ENCODE measurements at places on chromosomes 5 and 9. TPM values are rescaled to one million over a fixed set of nuclear protein-coding genes. Genes with fewer than 3 reads are reported as not detected.

- DNase-seq: no peak
Observed at GRCh38 chr5:56317923-56318561, 84.9 kb upstream of the ANKRD55 start.

DNA sequence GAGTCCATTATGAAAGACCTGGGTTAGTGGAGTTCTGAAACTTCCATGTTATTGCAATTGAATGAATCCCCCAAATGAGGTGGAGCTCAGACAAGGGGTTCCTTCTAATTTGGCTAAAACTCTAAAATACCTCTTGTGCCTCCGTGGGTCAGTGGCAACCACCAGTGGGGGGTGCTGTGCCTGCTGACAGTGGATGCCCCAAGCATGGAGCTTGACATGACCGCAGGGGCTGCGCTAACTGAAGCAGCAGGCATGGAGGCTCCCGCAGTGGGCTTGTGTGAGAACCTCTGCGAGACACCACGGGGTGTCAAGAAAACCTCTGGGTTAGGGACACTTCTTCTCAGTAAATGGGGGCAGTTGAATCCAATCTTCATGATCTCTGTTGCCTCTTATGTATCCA, 200.5 kb downstream of the DRD1 start:
- DNase-seq: no peak

DNA sequence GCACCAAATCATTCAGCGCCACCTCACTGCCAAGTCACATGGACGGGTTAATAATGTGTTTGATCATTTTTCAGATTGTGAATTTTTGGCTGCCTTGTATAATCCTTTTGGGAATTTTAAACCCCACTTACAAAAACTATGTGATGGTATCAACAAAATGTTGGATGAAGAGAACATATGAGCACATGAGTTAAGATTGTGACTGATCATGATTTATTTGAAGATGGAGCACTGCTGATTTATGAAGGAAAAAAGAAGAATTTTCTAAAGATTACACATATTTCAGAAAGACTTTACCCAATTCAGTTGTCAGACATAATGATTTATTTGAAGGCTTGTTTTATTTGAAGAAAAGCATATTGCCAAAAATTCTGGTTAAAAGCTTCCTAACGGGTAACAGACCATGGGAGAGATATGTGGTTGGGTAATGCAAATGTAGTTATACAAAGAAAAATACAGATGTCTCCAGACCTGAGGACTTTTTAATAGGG, 37.4 kb downstream of the TNFAIP8 start:
- no peak for DNase-seq

DNA sequence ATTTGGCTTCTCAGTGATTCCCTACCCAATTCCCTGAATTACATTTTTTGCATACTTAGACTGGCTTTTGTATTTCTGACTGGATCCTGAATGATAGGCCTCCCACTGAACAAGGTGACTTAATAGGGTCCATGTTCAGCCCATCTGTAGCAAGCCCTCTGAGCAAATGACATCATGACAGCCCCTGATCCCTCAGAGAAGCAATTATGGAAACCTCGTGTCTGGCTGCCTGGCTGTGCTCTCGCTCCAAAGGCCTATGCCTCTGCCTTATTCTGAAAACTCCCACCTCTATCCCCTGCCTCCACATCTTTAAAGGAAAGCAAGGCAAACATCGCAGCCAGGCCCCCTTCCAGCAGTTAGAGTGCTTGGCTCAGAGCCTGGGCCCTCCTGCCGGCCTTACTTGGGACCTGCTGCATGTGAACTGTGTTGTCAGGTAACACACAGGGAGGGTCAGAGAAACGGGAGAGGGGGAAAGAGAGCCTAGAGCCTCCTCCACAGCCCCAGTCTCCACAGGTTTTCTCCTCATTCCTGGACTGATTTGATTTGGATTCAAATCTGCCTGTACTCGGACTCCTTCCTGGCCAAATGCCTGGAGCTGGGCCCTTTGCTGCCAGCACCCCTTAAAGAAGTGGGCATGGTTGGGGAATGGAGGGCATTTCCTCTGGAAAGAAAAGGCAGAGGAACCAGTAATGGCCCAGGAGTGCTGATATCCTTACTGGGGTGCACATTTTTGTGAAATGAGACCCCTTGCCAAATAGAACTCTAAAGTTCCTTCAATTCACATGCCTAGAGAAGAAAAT, 3.8 kb downstream of the DCANP1 start:
- no peak for DNase-seq

The SNAPC4 gene
- total RNA-seq: 5.7 TPM

DNA sequence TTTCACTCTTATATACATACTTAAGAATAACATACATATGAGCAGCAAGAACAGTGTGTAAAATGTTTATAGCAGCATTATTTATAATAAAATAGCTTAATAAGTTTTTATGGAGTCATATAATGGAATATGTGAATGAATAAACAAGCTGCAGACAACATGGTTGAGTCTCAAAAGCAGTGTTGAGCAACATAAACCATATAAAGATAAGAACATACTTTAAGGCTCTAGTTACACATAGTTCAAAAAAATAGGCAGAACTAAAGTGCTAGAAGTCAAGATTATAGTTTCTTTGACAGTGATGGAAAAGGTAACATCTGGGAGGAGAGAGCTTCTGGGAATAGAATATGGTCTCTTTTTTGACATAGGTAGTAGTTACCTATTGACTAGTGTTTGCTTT, 53.7 kb upstream of the ADAMTS19 start:
- no peak for DNase-seq

DNA sequence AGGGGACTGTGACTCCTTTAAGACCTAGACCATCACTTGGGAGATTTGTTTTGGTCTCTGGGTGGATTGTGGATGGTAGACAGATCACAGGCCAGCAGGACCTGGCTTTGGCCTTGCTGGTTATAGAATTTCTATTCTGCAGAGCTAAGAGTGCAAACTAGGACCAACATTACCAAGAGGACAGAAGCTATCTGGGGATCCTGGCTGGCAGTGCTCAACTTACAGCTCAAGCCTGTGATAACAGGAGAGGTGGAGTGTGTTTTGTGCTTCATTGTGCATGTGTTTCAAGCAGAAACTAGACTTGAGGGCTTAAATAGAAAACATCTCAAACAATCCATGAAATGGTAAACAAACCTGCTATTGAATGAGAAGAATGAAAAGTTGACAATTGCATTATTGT, 106.7 kb downstream of the ZNF462 start:
- no peak for DNase-seq

GRCh38 chr5:133348406-133348805, 263.9 kb downstream of the FSTL4 start:
- DNase-seq: no peak

DNA sequence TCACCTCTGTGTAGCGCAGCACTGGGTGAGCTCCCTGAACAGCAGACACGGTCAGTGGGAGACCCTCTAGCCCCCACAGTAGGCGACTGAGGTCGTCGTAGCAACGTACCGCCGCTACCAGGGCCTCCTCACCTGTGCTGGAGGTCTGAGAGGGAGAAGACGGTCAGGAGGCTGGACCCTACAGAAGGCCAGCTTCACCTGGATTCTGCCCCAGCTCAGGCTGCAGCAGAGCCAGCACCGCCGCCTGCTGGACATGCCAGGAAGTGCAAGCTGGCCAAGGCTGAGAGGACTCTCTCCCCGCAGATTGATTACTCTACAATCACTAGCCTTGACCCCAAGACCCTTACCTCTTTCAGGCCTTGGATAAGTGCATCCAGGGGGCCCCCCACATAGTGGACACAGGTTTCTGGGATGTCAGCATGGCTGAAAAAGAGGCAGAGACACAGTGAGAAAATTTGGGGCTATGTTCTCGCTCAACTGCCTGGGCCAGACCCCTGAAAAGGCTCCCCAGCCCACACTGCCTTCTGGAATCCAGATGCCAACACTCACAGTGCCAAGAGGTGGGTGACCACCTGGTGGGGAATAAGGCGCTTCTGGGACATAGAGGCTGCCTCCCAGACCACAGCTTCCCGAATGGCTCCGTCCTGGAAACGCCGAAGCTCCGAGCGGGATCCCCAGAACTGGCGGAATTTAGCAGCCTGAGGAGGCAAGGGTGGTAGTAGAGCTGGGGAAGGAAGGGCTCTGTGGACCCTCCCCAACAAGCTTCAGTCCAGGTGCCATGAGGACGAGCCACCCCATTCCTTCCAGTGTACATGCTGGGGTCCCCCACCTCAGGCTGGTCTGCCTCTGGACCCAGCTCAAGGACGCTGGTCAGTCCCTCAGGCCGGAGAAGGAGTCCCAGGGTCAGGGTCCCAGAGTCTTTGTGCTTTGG, 6.9 kb downstream of the NOL6 start:
- no peak for DNase-seq

The SELENOP gene
- 305 TPM for total RNA-seq

The ADAMTS16 gene
- total RNA-seq: 8.0 TPM

The PRSS3 gene
- 11.5 TPM for total RNA-seq

GRCh38 chr5:25713259-25713658, 1068.5 kb upstream of the CDH10 start:
- no peak for DNase-seq

The MEIKIN gene
- 0.17 TPM for total RNA-seq

DNA sequence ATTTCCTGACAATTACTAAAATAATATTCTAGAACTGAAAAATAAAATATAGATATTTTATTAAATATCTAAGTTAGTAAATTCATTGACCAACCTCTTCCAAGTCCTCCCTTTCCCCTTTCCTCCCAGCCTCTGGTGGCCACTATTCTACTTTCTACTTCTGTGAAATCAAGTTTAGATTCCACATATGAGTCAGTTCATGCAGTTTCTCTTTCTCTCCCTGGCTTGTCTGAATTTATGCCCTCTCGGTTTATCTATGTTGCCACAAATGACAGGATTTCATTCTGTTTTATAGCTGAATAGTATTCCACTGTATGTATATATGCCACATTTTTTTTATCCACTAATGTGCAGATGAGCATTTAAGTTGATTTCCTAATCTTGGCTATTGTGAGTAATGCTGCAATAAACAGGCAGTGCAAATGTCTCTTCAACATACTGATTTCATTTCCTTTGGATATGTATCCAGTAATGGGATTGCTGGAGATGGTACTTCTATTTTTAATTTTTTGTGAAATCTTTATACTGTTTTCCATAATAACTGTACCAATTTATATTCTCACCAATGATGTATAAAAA, 52.3 kb downstream of the WDR36 start:
- no peak for DNase-seq

The WDR31 gene
- 4.8 TPM for total RNA-seq

The SAXO1 gene
- total RNA-seq: 0.10 TPM

GRCh38 chr9:136824496-136825225, 16.9 kb downstream of the RABL6 start:
- no peak for DNase-seq

DNA sequence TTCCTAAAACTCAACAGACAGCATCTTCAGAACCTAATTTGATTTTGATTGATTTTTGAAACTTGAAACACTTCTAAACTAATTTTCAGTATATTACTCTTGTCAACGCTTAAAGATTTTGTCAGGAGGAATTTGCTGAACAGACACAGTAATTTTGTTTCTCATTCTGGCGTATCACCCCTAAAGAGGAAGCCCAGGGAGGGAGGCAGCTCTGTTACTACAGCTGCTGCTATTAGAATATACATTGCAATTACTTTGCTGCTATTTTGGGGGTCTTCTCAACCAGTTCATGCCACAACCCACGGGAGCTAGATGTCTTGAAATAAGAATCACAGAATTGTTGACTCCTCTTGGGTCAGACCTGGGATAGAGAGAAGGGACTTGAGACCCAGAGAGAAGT, 122.6 kb downstream of the TLR4 start:
- no peak for DNase-seq

The HCN1 gene
- 1.9 TPM for total RNA-seq

DNA sequence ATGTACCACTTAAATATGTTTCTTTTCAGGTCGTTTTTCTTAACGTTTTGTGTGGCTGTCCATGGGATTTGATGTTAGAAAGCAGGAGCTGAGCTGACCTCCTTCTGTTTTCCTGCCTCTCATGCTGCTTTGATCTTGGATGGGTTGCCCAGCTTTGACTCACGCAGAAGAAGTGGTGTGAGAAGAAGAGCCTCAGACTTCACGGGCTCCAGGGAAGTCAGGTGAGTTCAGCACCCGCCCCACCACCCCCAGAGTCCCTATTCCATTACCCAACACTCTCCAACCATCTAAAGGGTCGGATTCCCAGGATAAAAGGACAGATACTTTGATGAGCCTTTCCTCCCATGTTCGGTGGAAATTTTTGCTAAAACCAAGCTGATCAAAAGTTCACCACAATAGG, 373.4 kb downstream of the IRX2 start:
- no peak for DNase-seq

DNA sequence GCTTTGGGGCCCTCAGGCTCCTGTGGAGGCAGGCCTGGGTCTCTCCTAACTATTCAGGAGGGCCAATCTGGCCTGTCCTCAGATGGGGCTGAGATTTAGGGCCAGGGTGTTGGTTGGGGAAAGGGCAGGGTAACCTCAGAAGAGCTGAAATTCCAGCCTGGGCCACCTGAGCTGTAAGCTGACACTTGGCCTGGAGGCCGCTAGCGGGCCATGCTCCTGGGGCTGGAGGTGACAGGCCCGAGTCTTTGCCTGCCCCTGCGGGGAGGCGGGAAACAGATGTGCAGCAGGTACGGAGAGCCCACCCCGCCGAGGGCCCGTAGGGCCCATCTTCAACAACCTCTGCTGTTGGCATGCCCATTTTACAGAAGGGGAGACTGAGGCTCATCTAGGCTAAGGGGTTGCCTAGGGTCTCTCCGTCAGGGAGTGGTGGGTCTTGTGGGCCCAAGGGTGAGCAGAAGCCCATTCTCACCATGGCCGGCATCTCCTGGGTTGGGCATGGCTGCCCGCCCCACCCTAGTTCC, 69.5 kb downstream of the RXRA start:
- DNase-seq: no peak

DNA sequence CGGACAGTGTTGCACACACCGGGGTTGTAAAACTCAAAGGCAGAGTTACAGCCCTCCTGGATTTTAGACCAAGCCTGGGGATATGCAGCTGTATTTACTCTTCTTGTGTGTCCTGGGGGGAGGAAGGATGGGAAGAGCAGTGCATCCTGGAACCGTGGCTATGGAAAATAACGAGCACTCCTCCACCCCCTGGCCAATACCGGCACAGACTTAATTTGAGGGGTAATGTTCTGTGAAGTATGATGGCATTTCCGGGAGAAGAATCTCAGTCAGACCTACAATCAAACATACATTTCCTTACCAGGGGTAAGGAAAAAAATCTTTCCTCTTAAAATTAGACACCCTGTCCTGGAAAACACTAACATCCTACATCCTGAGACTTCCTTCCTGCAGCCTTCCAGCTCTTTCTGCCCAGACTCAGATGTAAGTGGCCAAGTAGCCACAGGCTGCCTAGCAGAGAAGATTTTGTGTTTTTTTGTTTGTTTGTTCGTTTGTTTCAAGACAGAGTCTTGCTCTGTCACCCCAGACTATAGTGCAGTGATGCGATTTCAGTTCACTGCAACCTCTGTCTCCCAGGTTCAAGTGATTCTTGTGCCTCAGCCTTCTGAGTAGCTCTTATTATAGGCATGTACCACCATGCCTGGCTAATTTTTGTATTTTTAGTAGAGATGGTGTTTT, 11.0 kb upstream of the ERMP1 start:
- DNase-seq: peak; percentile 66

The C9orf40 gene
- 8.2 TPM for total RNA-seq

All from spinal cord (tissue), 10 donors.